Right lobe of liver (tissue), 6 donors: ENCODE measurements at places on chromosomes 5 and 9. TPM values are rescaled to one million over a fixed set of nuclear protein-coding genes. Genes with fewer than 3 reads are reported as not detected.

- DNase-seq: no peak
Measured at GRCh38 chr9:94870793-94871558, 144.5 kb downstream of the AOPEP start.

- no peak for DNase-seq
Measured at GRCh38 chr9:76330034-76330433, 64.2 kb downstream of the RFK start.

GRCh38 chr9:72590824-72591223 lies 69.4 kb downstream of the TMC1 start:
- no peak for DNase-seq

GRCh38 chr9:136762221-136762691 lies 2.1 kb downstream of the LCN15 start:
- DNase-seq: no peak

DNA sequence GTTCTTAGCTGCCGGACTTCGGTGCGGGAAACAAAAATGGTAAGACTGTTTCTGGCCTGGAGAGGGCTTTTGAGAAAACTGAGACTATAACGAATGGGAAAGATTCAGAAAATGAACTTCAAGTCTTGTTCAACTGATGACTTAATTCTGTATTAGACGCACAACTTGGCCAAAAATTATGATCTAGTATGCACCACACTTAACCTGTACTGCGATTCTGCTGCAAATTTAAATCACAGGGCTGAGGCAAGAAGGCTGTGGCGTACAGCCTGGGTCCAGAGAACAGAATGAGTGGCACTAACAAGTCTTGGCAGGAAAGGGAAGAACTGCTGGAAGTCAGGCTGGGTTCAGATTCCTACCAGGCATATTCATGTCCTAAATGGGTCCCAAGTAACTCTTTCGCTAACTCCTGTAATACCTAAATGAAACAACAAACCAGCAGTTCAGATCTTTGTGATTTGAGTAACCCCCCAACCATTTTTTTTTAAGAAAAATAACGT lies 781 bp upstream of the COL23A1 start:
- DNase-seq: no peak

GRCh38 chr9:3244963-3245653 lies 280.7 kb downstream of the RFX3 start:
- DNase-seq: no peak

DNA sequence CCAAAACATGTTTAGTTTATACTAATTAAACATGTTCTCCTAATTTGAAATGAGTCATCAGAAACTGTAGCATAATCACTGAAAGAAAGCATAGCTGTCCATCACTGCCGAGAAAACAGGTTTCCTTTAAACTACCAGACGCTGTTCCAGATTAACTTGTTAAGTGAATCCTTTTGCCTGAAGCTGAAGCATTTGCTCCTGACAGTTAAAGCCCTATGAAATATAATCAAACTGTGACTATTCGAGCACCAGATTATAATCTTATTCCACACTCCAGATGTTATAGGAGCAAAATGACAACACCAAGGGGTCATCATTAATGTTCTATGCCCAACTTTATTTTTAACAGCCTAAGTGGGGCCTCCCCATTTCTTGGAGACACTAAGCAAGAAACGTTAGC lies 86.0 kb upstream of the CTSL start:
- DNase-seq: no peak

GRCh38 chr5:179403426-179404147 lies 58.3 kb upstream of the ADAMTS2 start:
- DNase-seq: no peak

- DNase-seq: no peak
Measured at GRCh38 chr9:117672369-117672768, 31.8 kb upstream of the TLR4 start.

- DNase-seq: no peak
Measured at GRCh38 chr5:14739981-14740380, 75.5 kb downstream of the OTULIN start.

DNA sequence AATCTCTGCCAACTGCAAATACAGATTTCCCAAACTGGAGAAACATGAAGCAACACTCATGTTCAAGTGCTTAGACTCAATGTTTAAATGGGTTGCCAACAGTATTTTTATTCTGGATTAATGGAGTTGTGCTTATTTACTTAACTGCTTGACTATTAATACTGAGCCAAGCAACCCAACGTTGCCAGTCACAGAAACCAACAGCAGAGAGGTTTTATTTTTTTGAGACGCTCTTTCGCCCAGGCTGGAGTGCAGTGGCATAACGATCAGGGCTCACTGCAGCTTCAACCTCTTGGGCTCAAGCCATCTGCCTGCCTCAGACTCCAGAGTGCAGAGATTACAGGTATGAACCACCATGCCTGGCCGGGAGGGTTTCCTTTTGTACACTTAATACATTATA lies 8.5 kb upstream of the TMEM268 start:
- DNase-seq: no peak

DNA sequence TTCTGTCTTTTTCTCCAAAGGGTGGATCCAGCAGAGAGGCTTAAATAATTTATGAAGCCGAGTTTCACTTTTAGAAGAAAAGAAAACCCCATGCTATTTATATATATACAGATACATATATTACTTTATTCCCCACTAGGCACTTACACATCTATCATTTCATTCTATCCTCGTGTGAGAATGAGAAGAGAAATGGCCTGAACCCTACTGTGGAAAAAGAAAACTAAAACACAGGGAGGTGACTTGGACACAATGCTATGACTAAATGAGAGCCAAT lies 195.2 kb downstream of the NR3C1 start:
- no peak for DNase-seq

GRCh38 chr9:123867034-123867433 lies 62.9 kb downstream of the DENND1A start:
- DNase-seq: no peak

Gene KCNV2
- total RNA-seq: not detected

Gene DPYSL3
- total RNA-seq: 1.6 TPM

Gene PRLR
- total RNA-seq: 15.2 TPM

Gene PLPP6
- 7.8 TPM for total RNA-seq

Gene DDX4
- total RNA-seq: not detected

Gene TIGD6
- total RNA-seq: 2.8 TPM

Gene TRIM7
- 0.68 TPM for total RNA-seq

Gene ARSI
- not detected for total RNA-seq

Gene PALM2AKAP2
- total RNA-seq: 41.1 TPM

Gene SOX30
- not detected for total RNA-seq

Gene KCNN2
- total RNA-seq: 0.60 TPM

Gene SKP1
- 125 TPM for total RNA-seq

Gene JAKMIP2
- 0.26 TPM for total RNA-seq

Gene CCDC112
- total RNA-seq: 1.6 TPM
